ENCODE measurements at places on chromosomes 3 and 15. TPM values are rescaled to one million over a fixed set of nuclear protein-coding genes. Genes with fewer than 3 reads are reported as not detected.

- DNase-seq, result no peak
- no peaks in the 10 kb centered on the region for H3K27me3 ChIP-seq
- no peaks in the 10 kb centered on the region for H3K36me3 ChIP-seq
- no peak overlapping the region for H3K4me3 ChIP-seq
- H3K4me1 ChIP-seq, result peaks cover 9% of the 10 kb centered on the region
Observed at GRCh38 chr3:194905696-194906095, 220.0 kb downstream of the FAM43A start.

DNA sequence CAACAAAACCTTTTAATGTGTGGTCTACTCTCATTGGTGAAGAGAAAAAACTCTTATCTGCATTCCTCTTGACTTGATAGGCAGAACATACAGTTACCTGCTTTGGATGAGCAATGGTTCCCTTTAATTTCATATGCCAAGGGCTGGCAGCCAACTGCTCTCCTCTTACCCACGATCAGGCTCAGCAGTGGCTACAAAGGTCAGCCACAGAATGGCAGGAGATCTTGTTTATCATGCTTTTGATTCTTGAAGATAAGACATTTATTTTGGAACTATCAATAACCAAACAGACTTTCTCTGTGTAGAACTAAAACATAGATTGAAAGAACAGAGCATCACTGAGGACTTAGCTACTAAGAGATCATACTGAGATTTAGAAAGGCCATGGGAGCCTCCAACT lies 6.1 kb upstream of the IREB2 start:
- H3K4me3 ChIP-seq, result no peak overlapping the region
- peaks cover 5% of the 10 kb centered on the region for H3K4me1 ChIP-seq
- no peaks in the 10 kb centered on the region for H3K36me3 ChIP-seq
- no peaks in the 10 kb centered on the region for H3K27me3 ChIP-seq
- H3K27ac ChIP-seq, result no peak overlapping the region
- no peak for DNase-seq

- H3K27me3 ChIP-seq, result no peaks in the 10 kb centered on the region
- DNase-seq, result no peak
- no peaks in the 10 kb centered on the region for H3K36me3 ChIP-seq
Observed at GRCh38 chr3:143998266-143998665, 26.6 kb downstream of the DIPK2A start.

- no peak overlapping the region for H3K4me3 ChIP-seq
- H3K4me1 ChIP-seq, result peaks cover 36% of the 10 kb centered on the region
- H3K27ac ChIP-seq, result peak overlapping the region; percentile 66
- H3K36me3 ChIP-seq, result no peaks in the 10 kb centered on the region
- H3K27me3 ChIP-seq, result no peaks in the 10 kb centered on the region
- no peak for DNase-seq
Observed at GRCh38 chr3:46866720-46867549, 3.7 kb upstream of the MYL3 start.

DNA sequence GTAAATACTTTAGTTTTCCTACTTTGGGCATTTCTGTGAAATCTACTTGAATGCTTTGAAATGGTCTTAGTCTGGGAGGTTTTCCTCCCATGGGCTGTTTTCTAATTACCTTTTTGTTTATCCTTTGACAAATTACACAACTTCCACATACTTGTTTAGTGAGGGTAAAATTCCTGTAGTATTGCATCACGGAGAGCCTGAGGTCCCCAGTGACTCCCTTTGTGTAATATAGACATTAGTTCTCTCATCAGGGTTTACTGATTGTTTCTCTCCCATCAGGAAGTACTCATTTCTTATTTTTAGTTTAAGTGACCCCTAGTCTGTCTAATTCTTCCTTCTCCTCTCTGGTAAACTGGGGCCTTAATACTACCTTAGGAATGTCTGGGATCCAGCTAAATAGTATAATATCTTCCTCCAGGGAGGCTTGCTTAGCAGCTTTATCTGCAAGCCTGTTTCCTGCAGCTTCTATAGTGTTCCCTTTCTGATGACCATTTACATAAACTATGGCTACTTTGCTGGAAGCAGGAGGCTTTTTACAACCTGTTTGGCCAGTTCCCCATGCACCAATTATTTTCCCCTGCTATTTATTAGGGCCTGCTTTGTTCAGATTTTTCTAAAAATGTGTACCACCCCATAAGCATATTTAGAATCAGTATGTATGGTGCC lies 87.2 kb upstream of the XCR1 start:
- H3K36me3 ChIP-seq, result no peaks in the 10 kb centered on the region
- no peaks in the 10 kb centered on the region for H3K27me3 ChIP-seq
- H3K27ac ChIP-seq, result peak overlapping the region; percentile 64
- peaks cover 36% of the 10 kb centered on the region for H3K4me1 ChIP-seq
- DNase-seq, result no peak
- no peak overlapping the region for H3K4me3 ChIP-seq

- no peak for DNase-seq
- no peaks in the 10 kb centered on the region for H3K36me3 ChIP-seq
- H3K4me3 ChIP-seq, result no peak overlapping the region
- no peaks in the 10 kb centered on the region for H3K4me1 ChIP-seq
- H3K27ac ChIP-seq, result no peak overlapping the region
- H3K27me3 ChIP-seq, result no peaks in the 10 kb centered on the region
Observed at GRCh38 chr3:115409596-115409995, 213.7 kb upstream of the GAP43 start.

- H3K27ac ChIP-seq, result no peak overlapping the region
- no peak overlapping the region for H3K4me3 ChIP-seq
- H3K4me1 ChIP-seq, result no peaks in the 10 kb centered on the region
- H3K27me3 ChIP-seq, result no peaks in the 10 kb centered on the region
- DNase-seq, result no peak
Observed at GRCh38 chr15:67613211-67613610, 70.7 kb downstream of the MAP2K5 start.

DNA sequence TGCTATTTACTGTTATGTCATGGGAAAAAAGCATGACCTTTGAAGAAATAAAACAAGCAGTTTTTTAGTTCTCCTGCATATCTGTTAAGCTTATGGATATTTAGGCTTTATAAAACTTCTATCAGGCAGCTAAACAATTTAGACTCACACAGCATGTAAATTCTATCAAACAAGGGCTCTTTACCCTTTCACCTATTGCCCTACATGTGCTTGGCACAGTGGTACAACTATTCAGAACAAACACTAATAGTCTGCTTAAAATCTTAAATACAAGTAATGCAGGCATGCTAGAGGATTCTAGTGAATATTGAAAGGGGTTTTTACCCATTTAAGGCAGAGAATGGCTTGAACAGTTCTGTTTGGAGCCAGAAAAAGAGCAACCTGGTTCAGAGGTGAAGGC lies 23.4 kb upstream of the NANOGP8 start:
- H3K4me3 ChIP-seq, result no peak overlapping the region
- no peaks in the 10 kb centered on the region for H3K27me3 ChIP-seq
- no peak for DNase-seq
- H3K27ac ChIP-seq, result no peak overlapping the region
- no peaks in the 10 kb centered on the region for H3K36me3 ChIP-seq
- no peaks in the 10 kb centered on the region for H3K4me1 ChIP-seq

- peaks cover 18% of the 10 kb centered on the region for H3K4me1 ChIP-seq
- H3K27me3 ChIP-seq, result no peaks in the 10 kb centered on the region
- no peaks in the 10 kb centered on the region for H3K36me3 ChIP-seq
- no peak overlapping the region for H3K27ac ChIP-seq
Observed at GRCh38 chr3:138389841-138390581, 41.6 kb downstream of the MRAS start.

DNA sequence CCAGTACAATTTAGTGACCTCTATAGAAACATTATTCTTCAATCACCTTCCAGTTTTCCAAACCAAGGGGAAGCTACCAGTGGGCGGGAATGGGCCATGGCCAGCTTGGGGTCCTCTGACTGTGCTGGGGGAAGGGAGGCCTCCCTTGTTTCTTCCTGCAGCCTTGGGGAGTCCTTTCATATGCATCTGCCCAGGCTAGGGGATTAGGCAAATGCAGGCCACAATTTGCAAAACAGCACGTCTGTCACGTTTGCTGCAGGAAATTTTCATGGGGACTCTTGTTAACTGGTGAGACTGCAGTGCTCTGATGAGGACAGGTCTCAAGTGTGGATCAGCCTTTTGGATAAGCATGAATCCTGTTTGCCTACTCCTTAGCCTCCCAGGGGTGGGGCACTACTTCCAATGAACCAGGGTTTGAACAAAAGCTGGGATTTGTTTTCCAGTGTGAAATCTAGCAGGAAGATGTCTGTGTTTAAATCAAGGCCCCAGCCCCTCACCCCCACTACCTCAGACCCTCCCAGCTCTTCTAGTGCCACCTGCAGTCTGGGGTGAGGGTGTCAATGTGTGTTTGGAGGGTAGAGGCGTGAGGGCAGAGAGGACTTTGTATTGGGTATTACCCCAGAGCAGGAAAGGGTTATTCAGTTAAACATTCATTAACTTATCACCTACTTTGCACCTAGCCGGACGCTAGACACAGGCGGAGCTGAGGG lies 219.9 kb downstream of the OPA1 start:
- DNase-seq, result no peak
- H3K4me3 ChIP-seq, result no peak overlapping the region
- H3K36me3 ChIP-seq, result no peaks in the 10 kb centered on the region
- no peak overlapping the region for H3K27ac ChIP-seq
- peaks cover 10% of the 10 kb centered on the region for H3K4me1 ChIP-seq

DNA sequence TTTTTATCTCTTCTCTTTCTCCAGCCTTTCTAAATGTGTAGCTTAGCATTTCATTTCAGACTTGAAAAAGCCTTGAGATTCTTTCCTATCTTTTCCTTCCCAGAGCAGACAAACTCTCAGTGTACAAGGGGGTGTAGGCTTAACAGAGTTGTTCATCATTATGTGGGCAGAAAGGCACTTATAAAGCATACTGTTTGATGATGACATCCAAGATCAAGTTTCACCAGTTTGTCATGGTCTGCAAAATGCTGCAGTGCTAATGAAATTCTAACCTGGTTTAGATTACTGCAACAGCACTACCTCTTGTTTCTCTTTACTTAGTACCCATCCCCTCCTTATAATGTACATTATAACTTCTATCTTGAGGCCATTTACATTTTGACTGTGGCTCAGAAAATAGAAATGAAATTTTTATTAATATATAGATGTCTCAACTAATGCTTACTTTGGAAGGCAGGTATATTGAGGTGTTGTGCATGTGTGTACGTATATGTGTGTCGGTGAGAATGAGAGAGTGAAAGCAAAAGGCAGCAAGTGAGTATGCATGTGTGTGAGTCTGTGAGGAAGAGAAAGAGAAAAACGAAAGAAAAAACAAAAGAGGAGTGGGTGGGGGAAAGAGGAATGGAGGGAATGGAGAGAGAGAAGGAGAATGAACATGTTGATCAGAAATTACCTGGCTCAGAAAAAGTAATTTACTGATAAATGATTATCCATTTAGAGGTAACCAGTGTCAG lies 1043.6 kb downstream of the TUSC7 start:
- DNase-seq, result no peak
- no peak overlapping the region for H3K27ac ChIP-seq
- H3K4me3 ChIP-seq, result no peak overlapping the region
- no peaks in the 10 kb centered on the region for H3K27me3 ChIP-seq
- H3K36me3 ChIP-seq, result no peaks in the 10 kb centered on the region
- no peaks in the 10 kb centered on the region for H3K4me1 ChIP-seq

- no peak overlapping the region for H3K4me3 ChIP-seq
- DNase-seq, result peak; percentile 40
- no peaks in the 10 kb centered on the region for H3K36me3 ChIP-seq
- no peaks in the 10 kb centered on the region for H3K27me3 ChIP-seq
- no peaks in the 10 kb centered on the region for H3K4me1 ChIP-seq
- no peak overlapping the region for H3K27ac ChIP-seq
Observed at GRCh38 chr3:46466871-46467403, 2.2 kb upstream of the LTF start.

DNA sequence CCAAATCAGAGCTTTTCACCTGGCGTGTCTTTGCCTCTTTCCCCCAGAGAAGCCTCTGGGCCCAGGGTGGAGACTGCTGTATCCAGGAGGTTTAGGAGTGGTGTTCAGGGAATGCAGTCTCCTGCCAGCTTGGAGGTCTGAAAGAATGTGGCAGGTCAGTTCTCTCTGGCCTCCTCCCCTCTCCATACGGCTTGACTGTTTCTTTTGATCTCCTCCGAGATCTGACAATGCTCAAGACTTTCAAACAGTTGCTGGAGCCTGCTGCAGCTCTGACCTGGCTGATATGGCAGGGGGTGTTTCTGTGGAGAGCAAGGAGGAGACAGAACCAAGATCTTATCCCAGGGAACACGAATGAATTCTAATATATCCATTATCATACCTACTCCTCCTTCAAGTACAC lies 24.7 kb upstream of the TM4SF4 start:
- H3K4me3 ChIP-seq, result no peak overlapping the region
- H3K4me1 ChIP-seq, result no peaks in the 10 kb centered on the region
- DNase-seq, result no peak
- H3K36me3 ChIP-seq, result no peaks in the 10 kb centered on the region
- H3K27me3 ChIP-seq, result no peaks in the 10 kb centered on the region

DNA sequence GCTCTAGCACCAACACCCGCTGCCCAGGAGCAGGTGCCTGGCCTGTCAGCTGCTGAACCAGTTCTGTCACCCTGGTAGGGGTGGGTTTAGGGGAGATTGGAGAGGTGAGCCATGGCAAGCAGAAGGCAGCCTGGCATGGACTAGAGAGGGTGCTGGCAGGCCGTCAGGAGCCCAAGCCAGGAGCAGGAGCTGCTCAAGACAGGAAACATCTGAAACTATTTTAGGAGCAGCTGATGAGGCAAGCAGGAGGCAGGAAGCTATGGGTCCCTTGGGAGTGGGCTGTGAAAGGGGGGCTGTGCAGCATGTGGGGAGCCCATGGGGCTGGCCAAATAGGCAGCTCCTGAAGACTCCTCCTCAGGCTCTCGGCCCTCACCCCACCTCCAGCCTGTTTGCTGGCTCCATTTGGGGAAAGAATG lies 2.3 kb downstream of the INKA1 start:
- no peak for DNase-seq
- H3K27ac ChIP-seq, result peak overlapping the region; percentile 98
- peaks cover 49% of the 10 kb centered on the region for H3K4me1 ChIP-seq
- no peaks in the 10 kb centered on the region for H3K27me3 ChIP-seq
- H3K4me3 ChIP-seq, result no peak overlapping the region

DNA sequence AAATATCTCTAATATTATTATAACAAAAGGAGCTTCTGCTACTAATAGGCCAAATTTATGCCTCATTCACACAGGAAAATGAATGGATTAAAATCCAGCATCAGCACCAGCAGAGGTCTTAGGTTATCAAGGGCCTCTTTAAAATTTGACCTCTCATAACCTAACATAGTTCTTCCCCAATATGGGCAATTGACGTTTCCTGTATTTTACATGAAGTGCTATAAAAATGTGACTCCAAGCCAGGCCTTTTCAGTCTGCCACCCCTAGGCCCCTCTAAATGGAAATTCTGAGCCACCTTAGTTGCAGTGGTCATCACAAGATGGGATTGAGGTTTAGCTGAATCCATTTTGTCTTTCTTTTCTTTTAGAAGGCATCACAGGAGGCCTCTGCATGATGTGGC lies 70.1 kb downstream of the CASR start:
- H3K27me3 ChIP-seq, result no peaks in the 10 kb centered on the region
- H3K4me1 ChIP-seq, result no peaks in the 10 kb centered on the region
- no peak overlapping the region for H3K27ac ChIP-seq
- H3K36me3 ChIP-seq, result no peaks in the 10 kb centered on the region
- no peak overlapping the region for H3K4me3 ChIP-seq

Gene SGO1
- total RNA-seq, result 10.8 TPM

Gene GPR171
- total RNA-seq, result 5.4 TPM

Gene GOLGA8M
- 10.8 TPM for total RNA-seq

Gene FRMD5
- total RNA-seq, result 0.49 TPM

Gene MCF2L2
- 2.0 TPM for total RNA-seq

Gene TRH
- total RNA-seq, result 1.2 TPM

Gene POPDC2
- 3.4 TPM for total RNA-seq

Gene PPP1R14D
- not detected for total RNA-seq

All from vagina (tissue), 2 donors.